Prostate gland (tissue), 2 donors: ENCODE measurements at places on chromosomes 1 and 21.
A peak's percentile ranks its signal among the peaks of the same experiment; 100 is the strongest.

- H3K36me3 ChIP-seq = no peaks in the 10 kb centered on the region
- H3K4me3 ChIP-seq = no peak overlapping the region
- no peak overlapping the region for H3K27ac ChIP-seq
- peaks cover 11% of the 10 kb centered on the region for H3K27me3 ChIP-seq
Observed at GRCh38 chr1:29669158-29669871, 433.0 kb downstream of the PTPRU start.

GRCh38 chr1:61425040-61425439 is 299.9 kb downstream of the TM2D1 start:
- H3K4me1 ChIP-seq = no peaks in the 10 kb centered on the region
- peak overlapping the region; percentile 5 for H3K27ac ChIP-seq
- no peaks in the 10 kb centered on the region for H3K27me3 ChIP-seq
- no peaks in the 10 kb centered on the region for H3K36me3 ChIP-seq

GRCh38 chr1:112264553-112264952 is 131.5 kb upstream of the CTTNBP2NL start:
- H3K27ac ChIP-seq = peak overlapping the region; percentile 39
- no peaks in the 10 kb centered on the region for H3K36me3 ChIP-seq
- peaks cover 18% of the 10 kb centered on the region for H3K4me1 ChIP-seq
- no peak overlapping the region for H3K4me3 ChIP-seq

GRCh38 chr1:155209312-155209721 is 822 bp downstream of the MTX1 start:
- H3K27me3 ChIP-seq = no peaks in the 10 kb centered on the region
- no peaks in the 10 kb centered on the region for H3K36me3 ChIP-seq
- H3K4me3 ChIP-seq = peak overlapping the region; percentile 95
- peaks cover 7% of the 10 kb centered on the region for H3K4me1 ChIP-seq
- no peak for DNase-seq

GRCh38 chr1:222928212-222928611 is 113.4 kb downstream of the DISP1 start:
- peak; percentile 63 for DNase-seq
- peak overlapping the region; percentile 11 for H3K4me3 ChIP-seq
- no peaks in the 10 kb centered on the region for H3K36me3 ChIP-seq
- no peak overlapping the region for H3K27ac ChIP-seq

- no peak for DNase-seq
- no peak overlapping the region for H3K4me3 ChIP-seq
- H3K36me3 ChIP-seq = no peaks in the 10 kb centered on the region
- H3K27ac ChIP-seq = no peak overlapping the region
Observed at GRCh38 chr1:38231941-38232340, 185.3 kb upstream of the POU3F1 start.

DNA sequence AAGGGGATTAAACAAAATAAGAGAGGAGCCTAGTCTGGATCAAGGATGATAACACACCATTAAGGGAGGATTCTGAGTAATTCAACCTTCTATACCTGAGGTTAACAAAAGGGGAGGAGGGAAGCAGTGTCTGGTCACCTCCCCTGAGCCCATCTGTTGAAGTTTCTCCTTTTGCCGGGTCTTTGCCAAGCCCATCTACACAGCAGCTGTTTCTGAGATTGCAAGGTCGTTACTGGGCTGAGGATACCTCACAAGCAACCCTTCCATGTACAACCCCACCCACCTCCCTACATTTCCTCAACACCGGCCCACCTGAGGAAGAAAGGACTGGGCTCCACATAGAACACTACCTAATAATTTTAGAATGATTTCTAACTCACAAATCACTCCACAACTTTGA is 26.3 kb downstream of the LRRC52 start:
- no peaks in the 10 kb centered on the region for H3K36me3 ChIP-seq
- no peak for DNase-seq
- H3K4me1 ChIP-seq = no peaks in the 10 kb centered on the region
- no peak overlapping the region for H3K4me3 ChIP-seq
- no peaks in the 10 kb centered on the region for H3K27me3 ChIP-seq

GRCh38 chr1:77514921-77515776 is 167.3 kb downstream of the ZZZ3 start:
- no peak overlapping the region for H3K27ac ChIP-seq
- H3K27me3 ChIP-seq = no peaks in the 10 kb centered on the region
- no peaks in the 10 kb centered on the region for H3K36me3 ChIP-seq
- no peak overlapping the region for H3K4me3 ChIP-seq

DNA sequence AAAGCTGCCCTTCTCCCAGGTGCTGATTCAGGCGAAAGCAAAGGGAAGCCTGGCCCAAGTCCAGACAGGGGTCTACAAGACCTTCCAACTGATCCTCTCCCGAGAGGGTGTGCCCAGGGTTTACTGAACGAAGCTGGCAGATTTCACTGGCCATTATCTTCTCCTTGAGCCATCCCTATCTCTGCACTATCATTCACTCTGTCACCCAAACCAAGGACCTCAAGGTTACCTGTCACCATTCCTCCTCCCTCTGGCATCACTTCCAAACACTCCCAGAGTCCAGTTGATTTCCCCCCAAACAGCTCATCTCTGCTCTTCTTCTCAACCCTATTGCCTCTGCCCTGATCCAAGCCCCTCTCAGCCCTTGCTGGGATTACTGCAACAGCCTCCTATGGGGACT is 4.9 kb downstream of the STK40 start:
- H3K36me3 ChIP-seq = no peaks in the 10 kb centered on the region
- H3K4me1 ChIP-seq = peaks cover 12% of the 10 kb centered on the region
- H3K27ac ChIP-seq = no peak overlapping the region
- no peaks in the 10 kb centered on the region for H3K27me3 ChIP-seq

- H3K27me3 ChIP-seq = no peaks in the 10 kb centered on the region
- H3K4me3 ChIP-seq = no peak overlapping the region
- no peaks in the 10 kb centered on the region for H3K36me3 ChIP-seq
- DNase-seq = no peak
- H3K27ac ChIP-seq = peak overlapping the region; percentile 58
Observed at GRCh38 chr1:164771041-164771618, 212.1 kb downstream of the PBX1 start.

DNA sequence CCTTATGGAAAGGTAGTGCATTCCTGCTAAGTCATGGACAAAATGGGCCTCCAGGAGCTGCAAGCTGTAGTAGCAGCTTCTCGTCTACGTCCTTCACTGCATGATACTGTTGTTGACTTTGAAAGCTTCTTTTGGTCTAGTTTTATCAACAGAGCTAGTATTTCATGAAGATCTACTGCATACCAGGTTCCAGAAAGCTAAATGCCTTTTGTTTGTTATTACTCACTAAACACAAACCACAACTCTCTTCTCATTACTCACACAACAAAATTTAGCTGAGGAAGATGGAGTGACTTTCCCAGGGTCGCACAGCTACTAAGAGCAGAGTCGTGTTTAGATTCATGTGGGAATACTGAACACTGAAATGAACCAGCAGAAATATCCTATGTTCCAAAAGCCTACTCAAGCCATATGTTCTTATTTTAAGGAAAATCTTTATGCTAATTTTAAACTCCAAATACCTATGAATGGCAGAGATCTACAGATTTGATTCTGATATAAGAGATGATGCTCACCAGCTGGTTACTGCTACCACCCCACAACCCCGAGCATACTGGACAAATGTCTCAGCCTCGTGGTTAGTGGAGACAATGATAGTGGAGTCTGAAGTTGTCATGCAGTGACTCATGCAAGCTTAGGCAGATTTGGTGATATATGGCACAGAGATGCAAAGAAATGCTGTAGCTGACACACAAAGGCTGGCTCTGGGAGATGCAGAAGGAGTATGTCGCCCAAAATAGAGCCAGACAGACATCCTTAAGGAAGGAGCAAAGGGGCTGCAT is 20.6 kb downstream of the PGBD2 start:
- H3K27me3 ChIP-seq = no peaks in the 10 kb centered on the region
- no peaks in the 10 kb centered on the region for H3K36me3 ChIP-seq
- H3K4me1 ChIP-seq = peaks cover 2% of the 10 kb centered on the region
- DNase-seq = no peak

GRCh38 chr1:62508187-62508758 is 71.4 kb downstream of the USP1 start:
- no peaks in the 10 kb centered on the region for H3K4me1 ChIP-seq
- no peak for DNase-seq
- no peaks in the 10 kb centered on the region for H3K36me3 ChIP-seq
- no peak overlapping the region for H3K27ac ChIP-seq

DNA sequence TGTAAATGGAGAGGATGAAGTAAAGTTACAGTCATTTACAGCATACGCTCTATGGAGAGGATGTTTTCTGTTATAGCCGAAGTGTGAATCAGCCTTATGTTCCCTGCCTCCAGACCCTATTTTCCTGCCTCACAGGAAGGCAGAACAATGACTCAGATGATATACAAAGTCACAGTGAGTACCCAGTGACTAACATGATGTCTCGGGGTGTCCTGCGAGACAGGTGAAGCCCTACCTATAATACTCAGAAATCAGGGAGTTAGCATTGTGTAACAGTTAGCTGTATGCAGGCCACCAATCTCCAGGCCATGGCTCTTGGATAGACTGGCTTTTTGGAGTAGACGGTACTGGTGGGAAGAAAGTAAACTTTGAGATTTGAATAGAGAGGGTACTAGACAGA is 55.6 kb upstream of the FBXO28 start:
- H3K4me1 ChIP-seq = no peaks in the 10 kb centered on the region

DNA sequence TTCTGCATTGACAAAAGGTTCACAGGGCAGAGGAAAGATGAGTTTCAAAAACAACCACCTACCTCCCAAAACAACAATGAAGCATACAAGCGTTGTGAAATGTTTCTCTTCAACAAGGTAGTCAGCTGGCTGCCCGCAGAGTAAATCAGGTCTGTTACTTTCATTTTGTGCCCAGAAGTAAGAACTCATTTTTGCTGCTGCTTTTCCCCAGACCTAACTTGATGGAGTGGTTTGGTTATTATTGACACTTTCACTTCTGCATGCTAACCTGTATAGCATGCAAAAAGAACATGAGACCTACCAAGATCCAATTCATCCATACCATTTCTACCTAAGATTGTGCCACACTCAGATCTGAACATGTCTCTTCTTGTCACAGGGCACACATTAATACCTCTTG is 1.3 kb downstream of the SLC9C2 start:
- H3K36me3 ChIP-seq = no peaks in the 10 kb centered on the region
- no peak overlapping the region for H3K4me3 ChIP-seq
- H3K4me1 ChIP-seq = no peaks in the 10 kb centered on the region
- no peaks in the 10 kb centered on the region for H3K27me3 ChIP-seq
- no peak for DNase-seq

GRCh38 chr21:21955204-21955603 is 957.0 kb downstream of the NCAM2 start:
- H3K27ac ChIP-seq = no peak overlapping the region
- H3K4me1 ChIP-seq = no peaks in the 10 kb centered on the region
- no peaks in the 10 kb centered on the region for H3K36me3 ChIP-seq
- H3K27me3 ChIP-seq = no peaks in the 10 kb centered on the region

GRCh38 chr1:201544710-201545109 is 5.8 kb downstream of the NAV1 start:
- H3K27ac ChIP-seq = no peak overlapping the region
- no peaks in the 10 kb centered on the region for H3K27me3 ChIP-seq
- no peaks in the 10 kb centered on the region for H3K36me3 ChIP-seq

DNA sequence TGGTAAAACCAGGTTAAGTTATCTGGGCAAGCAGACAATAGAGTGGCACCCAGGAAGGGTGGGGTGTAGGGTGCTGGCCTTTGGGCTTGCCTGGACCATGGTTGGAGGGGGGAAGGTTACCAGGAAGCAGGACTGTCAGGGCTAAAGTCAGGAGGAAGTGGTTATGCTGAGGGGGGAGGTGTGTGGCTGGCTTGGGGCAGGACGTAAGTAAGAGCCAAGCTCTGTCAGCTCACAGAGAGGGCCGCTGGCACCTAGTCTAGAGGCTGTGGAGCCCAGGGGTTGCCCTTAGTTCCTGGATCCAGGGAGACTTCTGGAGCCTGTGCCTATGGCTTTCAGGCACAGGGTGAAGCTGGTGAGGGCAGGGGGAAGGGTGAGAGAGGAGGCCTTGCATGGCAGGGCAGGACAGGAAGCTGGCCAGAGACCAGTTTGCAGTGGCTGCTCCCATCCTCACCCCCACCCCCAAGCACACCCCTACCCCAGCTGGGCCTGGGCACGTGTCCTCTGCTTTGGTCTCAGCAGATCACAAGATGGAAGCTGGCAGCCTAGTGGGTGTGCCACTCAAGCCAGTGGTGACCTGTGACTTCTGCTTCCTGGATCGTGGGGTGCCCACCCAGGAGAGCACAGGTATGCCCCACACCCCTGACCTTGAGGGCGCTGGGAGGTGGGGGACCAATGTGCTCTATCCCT is 20.5 kb upstream of the SMYD3 start:
- no peak for DNase-seq
- H3K36me3 ChIP-seq = no peaks in the 10 kb centered on the region
- no peaks in the 10 kb centered on the region for H3K27me3 ChIP-seq
- H3K4me3 ChIP-seq = no peak overlapping the region
- H3K27ac ChIP-seq = no peak overlapping the region

GRCh38 chr1:110056285-110056683 is 14.2 kb downstream of the ALX3 start:
- peaks cover 6% of the 10 kb centered on the region for H3K36me3 ChIP-seq
- no peaks in the 10 kb centered on the region for H3K27me3 ChIP-seq
- no peak overlapping the region for H3K4me3 ChIP-seq
- H3K4me1 ChIP-seq = no peaks in the 10 kb centered on the region
- no peak overlapping the region for H3K27ac ChIP-seq
- DNase-seq = no peak

- H3K4me1 ChIP-seq = peaks cover 31% of the 10 kb centered on the region
- no peak for DNase-seq
- no peaks in the 10 kb centered on the region for H3K27me3 ChIP-seq
- H3K27ac ChIP-seq = peak overlapping the region; percentile 99
Observed at GRCh38 chr1:156498432-156499193, 2.0 kb downstream of the MEF2D start.

DNA sequence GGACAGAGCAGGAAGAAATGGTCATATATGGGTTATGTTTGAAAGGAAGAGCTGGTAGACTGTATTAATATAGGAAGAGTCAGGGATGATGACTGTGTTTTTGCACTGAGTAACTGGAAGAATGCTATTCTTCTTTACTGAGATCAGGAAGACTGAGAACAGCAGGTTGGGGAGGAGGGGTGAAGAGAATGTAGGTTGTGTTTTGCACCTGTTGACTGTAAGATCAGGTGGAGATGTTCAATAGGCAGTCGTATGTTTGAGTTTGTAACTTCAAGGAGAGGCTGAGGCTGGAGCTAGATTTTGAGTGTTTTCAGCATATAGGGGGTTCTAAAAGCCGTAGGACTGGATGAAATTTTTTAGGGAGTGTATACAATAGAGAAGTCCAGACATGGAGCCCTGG is 97.2 kb downstream of the CAMTA1 start:
- no peaks in the 10 kb centered on the region for H3K36me3 ChIP-seq
- H3K27me3 ChIP-seq = no peaks in the 10 kb centered on the region
- H3K4me3 ChIP-seq = no peak overlapping the region
